ENCODE measurements at places on chromosomes 12 and 14.

- DNase-seq, result no peak
Observed at GRCh38 chr14:84465880-84466279, 1064.1 kb upstream of the FLRT2 start.

DNA sequence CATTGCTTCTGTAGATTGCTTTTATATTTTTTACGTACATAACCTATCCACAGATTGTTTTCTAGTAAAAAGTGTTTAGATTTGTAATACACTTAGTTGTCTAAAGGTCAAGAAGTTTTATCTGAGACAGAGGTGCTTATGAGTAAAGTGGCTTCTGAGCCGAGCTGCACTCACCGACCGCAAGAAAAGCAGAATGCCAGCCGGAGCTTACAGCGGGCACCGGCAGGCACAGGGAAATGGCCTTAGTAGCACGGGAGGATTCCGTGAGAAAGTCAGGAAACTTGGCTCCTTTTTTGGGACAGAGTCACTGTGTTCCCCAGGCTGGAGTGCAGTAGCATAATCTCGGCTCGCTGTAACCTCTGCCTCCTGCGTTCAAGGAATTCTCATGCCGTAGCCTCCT, 29.8 kb downstream of the PIWIL1 start:
- no peak for DNase-seq

- no peak for DNase-seq
Observed at GRCh38 chr14:55518391-55518790, 61.6 kb upstream of the KTN1 start.

GRCh38 chr14:100677554-100678468, 48.9 kb upstream of the DLK1 start:
- no peak for DNase-seq

DNA sequence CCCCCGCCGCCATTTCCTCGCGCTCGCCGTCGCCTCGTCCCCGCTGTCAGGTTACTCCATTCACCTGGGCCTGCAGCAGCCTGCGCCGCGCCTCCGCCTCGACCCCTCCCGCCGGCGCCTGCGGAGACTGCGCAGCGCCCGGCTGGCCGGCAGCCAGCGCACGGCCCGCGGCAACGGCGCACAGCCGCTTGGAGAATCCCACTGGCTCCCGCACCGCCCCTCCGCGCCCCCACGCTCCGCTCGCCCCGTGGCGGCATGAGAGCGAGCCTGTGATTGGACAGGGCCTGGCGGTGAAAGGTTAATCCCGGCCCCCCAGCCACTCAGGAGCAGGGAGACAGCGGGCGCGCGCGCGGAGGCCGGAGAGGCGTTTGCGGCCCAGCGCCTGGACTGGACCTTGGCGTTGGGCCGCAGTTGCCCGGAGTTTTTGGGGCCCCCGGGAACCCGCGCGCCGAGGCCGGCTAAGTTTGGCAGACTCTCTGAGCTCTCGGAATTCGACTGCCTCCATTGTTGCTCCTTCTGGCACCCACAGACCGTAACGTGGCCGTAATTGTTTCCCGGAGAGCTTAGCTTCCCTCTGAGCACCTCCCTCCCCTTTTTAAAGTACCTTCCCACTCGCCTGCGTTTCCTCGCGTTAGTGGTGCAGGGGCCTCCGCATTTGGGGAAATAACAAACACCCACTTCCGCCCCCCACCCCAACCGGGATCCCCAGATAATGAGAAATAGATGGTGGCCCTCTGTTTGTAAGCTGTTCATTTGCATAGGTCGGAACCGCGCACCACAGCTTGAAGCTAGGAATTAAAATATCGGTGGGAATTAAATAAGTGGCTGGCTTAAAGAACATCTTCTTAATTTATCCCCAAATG, at the start of gene DICER1:
Gene DICER1 (minus strand): TSS at position 203 of the 863 bp plus-strand sequence. CDS start 24,071 bp downstream, outside the sequence.
- DNase-seq, result peak; percentile 98

DNA sequence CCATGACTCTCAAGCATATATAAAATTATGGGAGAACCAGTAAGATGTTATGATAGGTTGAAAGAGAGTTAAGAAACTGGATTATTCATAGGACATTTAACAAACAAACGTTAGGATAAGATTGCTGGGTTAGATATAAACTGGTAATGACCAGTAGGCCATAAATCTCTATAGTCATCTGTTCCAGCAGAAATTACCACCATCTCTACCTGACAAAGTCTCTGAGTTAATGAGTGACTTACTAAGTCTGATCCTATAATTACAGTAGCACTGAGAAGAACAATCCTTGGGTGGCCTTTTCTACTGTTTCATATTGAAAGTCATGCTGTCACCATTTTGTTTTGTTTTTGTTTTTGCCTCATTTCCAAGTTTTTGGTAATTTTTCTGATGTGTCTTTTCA, 136.9 kb upstream of the CNOT2 start:
- DNase-seq, result no peak

- DNase-seq, result no peak
Observed at GRCh38 chr14:22381408-22381760, 207.6 kb downstream of the DAD1 start.

- no peak for DNase-seq
Observed at GRCh38 chr14:47917344-47917954, 242.0 kb upstream of the MDGA2 start.

DNA sequence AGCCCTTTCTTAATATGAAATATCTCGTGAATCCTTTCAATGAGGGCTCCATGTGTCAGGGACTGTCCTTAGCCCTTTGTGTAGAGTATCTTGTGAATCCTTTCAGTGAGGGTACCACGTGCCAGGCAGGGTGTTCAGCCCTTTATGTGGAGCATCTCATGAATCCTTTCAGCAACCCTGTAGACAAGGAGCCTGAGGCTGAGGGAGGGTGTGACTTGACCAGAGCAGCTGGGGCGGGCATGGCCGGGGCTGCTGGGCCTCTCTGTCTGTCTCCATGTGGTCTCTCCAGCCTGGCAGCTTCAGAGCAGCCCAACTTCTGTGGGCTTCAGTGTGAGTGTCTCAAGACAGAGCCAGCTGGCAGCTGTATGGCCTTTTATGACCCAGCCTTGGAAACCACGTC, 140.2 kb downstream of the AACS start:
- DNase-seq, result no peak

- no peak for DNase-seq
Observed at GRCh38 chr14:32542507-32542906, 213.4 kb downstream of the AKAP6 start.

GRCh38 chr14:59181791-59182190, 6.7 kb upstream of the DAAM1 start:
- DNase-seq, result no peak

DNA sequence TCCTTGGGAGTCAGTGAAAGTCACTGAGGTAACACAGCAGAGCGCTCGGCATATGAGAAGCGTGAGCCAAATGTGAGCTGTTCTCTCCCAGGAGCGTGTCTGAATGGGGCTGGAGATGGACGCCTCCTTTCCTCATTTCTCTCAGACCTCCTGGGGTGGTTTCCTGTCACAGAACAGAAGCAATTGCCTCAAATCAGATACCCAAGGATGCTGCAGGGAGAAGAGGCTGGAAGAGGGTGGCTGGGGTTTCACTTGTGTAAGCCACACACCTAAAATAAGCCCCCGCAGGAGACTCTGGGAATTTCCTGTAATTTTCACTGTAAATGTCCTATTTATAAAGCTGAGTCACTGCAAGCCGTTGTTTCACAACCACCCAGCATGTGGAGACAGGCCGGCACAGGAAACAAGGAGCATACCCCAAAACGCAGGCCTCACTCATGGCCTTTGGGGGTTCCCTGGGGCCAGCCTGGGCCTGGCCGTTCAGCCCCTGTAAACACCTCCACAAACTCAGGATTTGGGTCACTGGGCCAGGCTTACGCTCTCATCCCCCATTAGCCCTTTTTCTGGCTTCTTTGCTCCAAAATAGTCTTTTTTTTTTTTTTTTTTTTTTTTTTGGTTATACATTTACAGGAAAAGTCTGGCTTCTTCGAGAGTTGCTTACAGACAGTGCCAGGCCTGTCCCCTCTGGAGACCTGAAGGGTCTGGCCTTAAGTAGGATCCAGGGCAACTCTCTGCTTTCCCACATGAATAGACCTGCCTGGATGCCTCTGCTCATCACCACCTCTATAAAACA, 55.3 kb downstream of the VCPKMT start:
- DNase-seq, result peak; percentile 83

DNA sequence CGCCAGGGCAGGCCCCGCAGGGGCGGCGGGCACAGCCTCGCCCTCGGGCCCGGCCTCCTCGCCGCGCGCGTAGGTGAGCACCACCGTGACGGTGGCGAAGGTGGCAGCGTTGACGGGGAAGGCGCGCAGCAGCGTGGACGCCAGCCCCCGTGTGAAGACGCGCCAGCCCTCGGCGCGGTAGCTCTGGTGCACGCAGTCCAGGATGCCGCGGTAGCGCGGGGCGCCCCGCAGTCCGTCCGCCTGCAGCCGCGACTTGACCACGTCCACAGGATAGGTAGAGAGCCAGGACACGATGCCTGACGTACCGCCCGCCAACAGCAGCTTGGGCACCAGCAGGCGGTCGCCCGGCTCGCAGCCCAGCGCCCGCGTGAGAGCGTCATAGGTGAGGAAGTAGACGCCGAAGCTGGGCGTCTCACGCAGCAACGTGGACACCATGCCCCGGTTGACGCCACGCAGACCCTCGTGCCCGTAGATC, 13.9 kb downstream of the SLC25A29 start:
- DNase-seq, result no peak

DNA sequence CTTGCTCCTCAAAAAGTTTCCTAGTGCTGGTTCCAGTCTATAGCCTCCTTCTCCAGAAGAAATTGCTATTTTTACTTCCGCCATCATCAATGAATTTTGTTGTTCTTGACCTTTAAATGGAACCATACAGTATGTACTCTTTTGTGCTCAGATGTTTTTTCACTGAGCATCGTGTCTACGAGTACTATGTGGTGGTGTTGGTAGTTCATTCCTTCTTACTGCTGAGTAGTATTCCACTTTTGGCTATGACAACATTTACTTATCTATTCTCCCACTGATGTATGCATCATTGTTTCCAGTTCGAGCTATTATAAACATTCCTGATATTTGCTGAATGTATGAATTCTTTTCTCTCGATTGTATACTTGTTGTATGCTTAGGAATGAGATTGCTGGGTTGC, 28.6 kb downstream of the SLC2A14 start:
- DNase-seq, result no peak

GRCh38 chr12:54394281-54394719, 9.8 kb upstream of the ZNF385A start:
- no peak for DNase-seq

GRCh38 chr12:111650912-111651311, 34.8 kb downstream of the BRAP start:
- no peak for DNase-seq

DNA sequence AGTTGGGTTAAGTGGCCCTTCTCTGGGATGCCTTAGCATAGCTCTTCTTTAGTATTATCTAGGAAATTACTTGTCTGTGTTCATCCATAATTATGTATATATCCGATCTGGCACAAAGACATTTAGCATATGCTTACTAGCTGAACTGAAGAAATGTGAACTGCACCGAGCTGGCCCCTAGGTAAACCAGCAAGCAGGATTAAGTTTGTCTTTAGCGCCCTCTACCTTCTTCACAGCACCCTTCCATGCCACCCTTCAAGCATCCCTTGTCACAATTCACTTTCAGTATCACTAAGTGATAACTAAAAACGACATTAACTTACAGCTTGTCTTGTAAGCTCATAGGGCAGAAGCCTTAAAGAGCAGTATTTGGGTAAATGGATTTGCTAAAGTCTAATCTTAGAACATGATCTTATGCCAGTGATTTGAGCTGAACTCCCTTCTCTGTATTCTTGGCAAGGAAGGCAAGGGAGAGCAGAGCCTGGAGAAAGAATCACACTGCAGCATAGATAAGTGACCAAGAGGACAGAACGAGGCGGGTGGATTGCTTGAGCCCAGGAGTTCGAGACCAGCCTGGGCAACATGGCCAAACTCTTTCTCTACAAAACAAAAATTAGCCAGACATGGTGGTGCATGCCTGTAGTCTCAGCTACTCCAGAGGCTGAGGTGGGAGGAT, 2.6 kb upstream of the HAL start:
- DNase-seq, result no peak

GRCh38 chr12:7344833-7345606, 41.1 kb downstream of the ACSM4 start:
- DNase-seq, result no peak

GRCh38 chr12:47864646-47865235, 40.1 kb downstream of the VDR start:
- DNase-seq, result no peak

DNA sequence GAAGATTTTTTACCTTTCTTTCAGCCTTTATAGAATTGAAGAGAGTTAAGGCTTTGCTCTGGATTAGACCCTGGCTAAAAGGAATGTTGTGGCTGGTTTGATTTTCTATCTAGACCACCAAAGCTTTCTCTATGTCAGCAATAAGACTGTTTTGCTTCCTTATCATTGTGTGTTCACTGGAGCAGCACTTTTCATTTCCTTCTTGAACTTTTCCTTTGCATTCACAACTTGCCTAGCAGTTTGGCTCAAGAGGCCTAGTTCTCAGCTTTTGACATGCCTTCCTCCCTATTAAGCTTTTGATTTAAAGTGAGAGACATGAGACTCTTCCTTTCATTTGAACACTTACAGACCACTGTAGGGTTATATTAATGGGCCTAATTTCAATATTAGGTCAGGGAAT, 64.1 kb upstream of the USP15 start:
- DNase-seq, result no peak

DNA sequence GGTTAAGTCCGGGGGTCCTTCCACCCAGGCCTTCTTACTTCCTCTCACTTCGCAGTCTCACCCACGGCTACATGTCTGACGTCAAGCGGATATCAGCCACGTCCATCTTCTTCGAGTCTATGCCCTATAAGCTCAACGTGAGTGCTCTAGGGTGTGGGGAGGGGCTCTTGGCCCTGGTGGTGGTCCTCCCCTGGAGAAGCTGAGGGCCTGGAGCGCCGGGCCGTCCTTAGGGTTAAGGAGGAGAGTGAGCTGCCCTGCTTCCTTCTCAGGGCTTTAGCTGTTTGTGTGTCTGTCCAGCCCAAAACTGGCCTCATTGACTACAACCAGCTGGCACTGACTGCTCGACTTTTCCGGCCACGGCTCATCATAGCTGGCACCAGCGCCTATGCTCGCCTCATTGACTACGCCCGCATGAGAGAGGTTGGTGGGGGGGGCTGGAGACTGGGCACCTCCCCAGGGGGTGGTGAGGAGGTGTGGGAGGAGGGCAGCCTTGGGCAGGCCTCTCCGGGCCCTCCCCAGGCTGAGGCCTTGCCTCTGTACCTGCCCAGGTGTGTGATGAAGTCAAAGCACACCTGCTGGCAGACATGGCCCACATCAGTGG, 2.7 kb downstream of the SHMT2 start:
- no peak for DNase-seq

DNA sequence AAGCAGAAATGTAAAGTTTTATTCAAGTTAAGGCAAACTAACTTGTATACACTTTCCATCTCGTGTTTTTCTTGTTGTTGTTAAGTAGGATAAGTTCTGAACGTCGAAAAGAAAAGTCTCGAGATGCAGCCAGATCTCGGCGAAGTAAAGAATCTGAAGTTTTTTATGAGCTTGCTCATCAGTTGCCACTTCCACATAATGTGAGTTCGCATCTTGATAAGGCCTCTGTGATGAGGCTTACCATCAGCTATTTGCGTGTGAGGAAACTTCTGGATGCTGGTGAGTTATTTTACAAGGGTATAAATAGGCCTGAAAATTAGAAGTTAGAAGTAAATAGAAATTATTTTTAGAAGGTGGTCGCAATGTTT, 25.0 kb downstream of the HIF1A start:
- DNase-seq, result no peak

Data from tibial artery (tissue), 4 donors.